ENCODE measurements at places on chromosomes 16 and 17. TPM values are rescaled to one million over a fixed set of nuclear protein-coding genes. Genes with fewer than 3 reads are reported as not detected.

The HBZ gene
- not detected for polyA plus RNA-seq

The TEKT5 gene
- polyA plus RNA-seq, result not detected

The CTRB1 gene
- 0.48 TPM for polyA plus RNA-seq

The OR3A3 gene
- polyA plus RNA-seq, result not detected

All from sigmoid colon (tissue), 7 donors.